Right atrium auricular region (tissue), 2 donors: ENCODE measurements at places on chromosomes 2 and 18. TPM values are rescaled to one million over a fixed set of nuclear protein-coding genes. Genes with fewer than 3 reads are reported as not detected.

GRCh38 chr2:84491256-84491655, 25.0 kb upstream of the DNAH6 start:
- H3K36me3 ChIP-seq, result no peaks in the 10 kb centered on the region
- no peak overlapping the region for H3K4me3 ChIP-seq
- DNase-seq, result no peak
- no peak overlapping the region for H3K27ac ChIP-seq

- no peak overlapping the region for H3K4me3 ChIP-seq
- H3K36me3 ChIP-seq, result no peaks in the 10 kb centered on the region
- H3K27me3 ChIP-seq, result no peaks in the 10 kb centered on the region
Observed at GRCh38 chr2:234345921-234346320, 151.0 kb downstream of the ARL4C start.

The PDE11A gene
- total RNA-seq, result 1.2 TPM

GRCh38 chr2:6222296-6222695, 530.1 kb downstream of the SOX11 start:
- no peaks in the 10 kb centered on the region for H3K27me3 ChIP-seq
- H3K27ac ChIP-seq, result no peak overlapping the region
- H3K36me3 ChIP-seq, result no peaks in the 10 kb centered on the region
- no peak overlapping the region for H3K4me3 ChIP-seq

GRCh38 chr2:214560176-214560575, 149.3 kb downstream of the VWC2L start:
- no peaks in the 10 kb centered on the region for H3K27me3 ChIP-seq
- H3K27ac ChIP-seq, result no peak overlapping the region
- H3K4me3 ChIP-seq, result no peak overlapping the region
- H3K4me1 ChIP-seq, result no peaks in the 10 kb centered on the region
- H3K36me3 ChIP-seq, result no peaks in the 10 kb centered on the region

DNA sequence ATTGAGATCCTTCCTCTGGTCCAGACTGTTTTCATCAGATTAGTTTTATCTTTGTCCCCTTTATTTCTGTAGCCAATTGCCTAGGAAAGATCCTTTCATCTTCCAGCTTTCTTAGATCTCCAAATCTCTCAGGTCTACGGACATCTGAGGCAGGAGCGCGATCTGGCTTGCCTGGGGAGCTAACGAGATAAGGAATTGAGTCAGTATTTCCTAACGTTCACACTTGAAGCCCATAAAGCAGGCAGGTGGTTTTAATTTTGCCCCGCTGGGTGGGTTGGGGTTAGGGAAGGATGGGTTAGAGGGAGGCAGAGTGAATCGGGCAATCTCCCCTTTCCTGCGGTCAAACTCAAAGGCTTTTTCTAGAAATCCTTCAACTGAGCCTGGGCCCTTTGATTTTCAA, 727 bp upstream of the TTLL4 start:
- no peak for DNase-seq
- no peaks in the 10 kb centered on the region for H3K27me3 ChIP-seq
- no peaks in the 10 kb centered on the region for H3K4me1 ChIP-seq
- H3K4me3 ChIP-seq, result no peak overlapping the region
- H3K36me3 ChIP-seq, result no peaks in the 10 kb centered on the region
- H3K27ac ChIP-seq, result no peak overlapping the region

DNA sequence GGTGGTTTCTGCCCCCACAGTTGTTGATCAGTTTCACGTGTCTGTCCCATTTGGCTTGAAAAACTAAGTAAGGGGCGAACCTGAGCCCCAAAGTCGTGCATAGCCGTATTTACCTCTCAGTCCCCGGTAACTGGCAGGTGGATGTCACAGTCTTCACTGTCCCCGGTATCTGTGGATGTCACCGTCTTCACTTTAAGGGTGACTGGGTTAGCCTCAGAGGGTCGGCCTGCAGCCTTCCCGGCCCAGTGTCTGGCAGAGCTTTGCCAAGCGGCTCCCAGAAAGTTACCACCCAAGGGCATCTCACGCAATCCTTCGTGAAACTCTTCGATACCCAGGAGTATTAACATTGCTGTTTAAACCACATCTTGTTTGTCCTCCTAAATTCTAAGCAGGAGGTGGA, 125.3 kb upstream of the CTDP1 start:
- no peak overlapping the region for H3K27ac ChIP-seq
- no peaks in the 10 kb centered on the region for H3K27me3 ChIP-seq
- H3K4me3 ChIP-seq, result no peak overlapping the region
- no peaks in the 10 kb centered on the region for H3K4me1 ChIP-seq

The GAL3ST2 gene
- total RNA-seq, result 0.56 TPM

The RFTN2 gene
- 11.6 TPM for total RNA-seq

- no peak overlapping the region for H3K27ac ChIP-seq
- H3K4me3 ChIP-seq, result no peak overlapping the region
- no peak for DNase-seq
- peaks cover 5% of the 10 kb centered on the region for H3K4me1 ChIP-seq
Observed at GRCh38 chr2:167986223-167986622, 261.2 kb downstream of the STK39 start.

GRCh38 chr2:33168922-33169321, 222.2 kb downstream of the LTBP1 start:
- no peaks in the 10 kb centered on the region for H3K36me3 ChIP-seq
- no peak overlapping the region for H3K27ac ChIP-seq
- no peak overlapping the region for H3K4me3 ChIP-seq

The CCDC150 gene
- 0.79 TPM for total RNA-seq
